Endothelial cell of coronary artery (primary cell): ENCODE measurements at places on chromosomes 2 and 18. TPM values are rescaled to one million over a fixed set of nuclear protein-coding genes. Genes with fewer than 3 reads are reported as not detected.

The RNF144A gene
- total RNA-seq: 6.8 and 9.6 TPM in 2 replicates

The HSPD1 gene
- 220 and 310 TPM in 2 replicates for total RNA-seq

The PID1 gene
- total RNA-seq: 0.09 and 2.2 TPM in 2 replicates

The IRS1 gene
- total RNA-seq: under 0.01 and 1.6 TPM in 2 replicates

The HOXD9 gene
- total RNA-seq: 0.09 and 0.75 TPM in 2 replicates

The LBX2 gene
- total RNA-seq: 1.4 and 2.1 TPM in 2 replicates
